ENCODE measurements at places on chromosomes 5 and 9.

- no peak for DNase-seq
Measured at GRCh38 chr9:130487500-130487899, 42.7 kb downstream of the ASS1 start.

DNA sequence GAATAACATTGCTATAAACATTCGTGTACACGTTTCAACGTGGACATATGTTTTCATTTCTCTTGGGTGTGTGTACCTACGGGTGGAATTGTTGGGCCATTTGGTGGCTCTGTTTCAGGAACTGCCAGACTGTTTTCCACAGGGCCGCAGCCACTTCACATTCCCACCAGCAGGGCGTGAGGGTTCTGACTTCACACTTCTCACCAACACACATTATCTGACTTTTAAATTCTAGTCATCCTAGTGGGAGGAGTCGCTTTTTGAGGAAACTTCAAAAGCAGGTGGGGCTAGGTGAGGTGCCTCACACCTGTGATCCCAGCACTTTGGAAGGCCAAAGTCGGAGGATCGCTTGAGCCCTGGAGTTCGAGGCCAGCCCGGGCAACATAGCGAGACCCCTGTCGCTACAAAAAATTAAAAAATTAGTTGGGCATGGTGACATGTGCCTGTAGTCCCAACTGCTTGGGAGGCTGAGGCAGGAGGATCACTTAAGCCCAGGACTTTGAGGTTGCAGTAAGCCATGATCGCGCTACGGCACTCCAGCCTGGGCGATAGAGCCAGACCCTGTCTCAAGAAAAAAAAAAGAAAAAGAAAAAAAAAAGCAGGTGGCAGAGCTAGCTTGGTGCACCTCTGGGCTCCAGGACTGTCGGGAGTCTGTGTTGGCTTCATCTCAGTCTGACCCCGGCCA lies 28.5 kb downstream of the TSPAN17 start:
- DNase-seq, result no peak

- DNase-seq, result no peak
Measured at GRCh38 chr5:89930591-89931392, 478.8 kb downstream of the CETN3 start.

DNA sequence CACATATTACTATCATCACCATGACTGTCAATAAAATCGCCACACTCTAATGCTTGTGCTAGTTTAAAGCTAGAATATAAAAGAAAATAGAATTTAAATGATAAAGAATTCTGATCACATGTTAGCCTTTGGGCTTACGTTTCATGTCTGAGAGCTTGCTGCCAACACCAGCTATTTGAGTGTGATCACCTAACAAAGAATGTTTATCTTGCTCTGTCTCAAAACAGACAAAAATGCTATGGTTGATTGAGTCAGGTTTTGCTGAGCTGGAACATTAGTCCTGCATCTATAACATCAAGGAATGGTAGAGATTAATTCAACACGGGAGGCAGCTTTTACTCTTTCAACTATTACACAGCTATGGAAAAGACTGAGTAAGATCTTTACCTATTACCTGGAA lies 50.7 kb downstream of the MSX2 start:
- DNase-seq, result no peak

DNA sequence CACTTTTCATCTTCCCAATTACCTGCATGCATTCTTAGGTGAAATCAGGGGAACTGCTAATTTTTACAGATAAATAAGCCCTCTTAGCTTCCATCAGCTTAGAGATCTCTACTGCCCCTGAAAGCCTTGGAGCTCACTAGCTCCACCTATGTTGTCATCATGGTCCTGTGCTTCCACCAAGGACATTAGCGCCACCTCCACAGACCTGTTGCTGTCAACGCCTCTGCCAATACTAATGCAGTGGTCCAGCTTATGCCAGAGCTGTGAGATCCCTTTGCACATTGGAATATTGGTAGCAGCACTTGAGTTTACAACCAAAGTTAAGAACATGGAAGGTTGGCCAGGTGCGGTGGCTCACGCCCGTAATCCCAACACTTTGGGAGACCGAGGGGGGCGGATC lies 7.7 kb upstream of the SHISAL2B start:
- DNase-seq, result no peak

DNA sequence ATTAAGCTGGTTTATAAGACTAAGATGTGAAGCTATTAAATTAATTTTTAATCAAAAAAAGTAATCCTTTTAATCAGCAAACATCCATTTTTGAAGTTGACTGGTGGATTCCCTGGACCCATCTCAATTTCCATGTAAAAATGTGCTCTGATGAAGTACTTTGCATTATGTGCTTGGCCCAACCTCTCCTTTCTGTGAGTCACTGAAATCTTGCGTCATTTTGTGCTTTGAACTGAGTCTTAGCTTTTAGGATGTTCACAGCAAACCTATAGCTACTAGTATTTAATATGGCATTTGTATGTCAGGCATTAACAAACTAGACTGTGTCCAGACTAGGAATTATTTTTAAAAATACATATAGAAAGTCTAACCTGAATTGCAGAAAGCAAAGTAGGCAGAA lies 55.0 kb upstream of the CDH12 start:
- no peak for DNase-seq

DNA sequence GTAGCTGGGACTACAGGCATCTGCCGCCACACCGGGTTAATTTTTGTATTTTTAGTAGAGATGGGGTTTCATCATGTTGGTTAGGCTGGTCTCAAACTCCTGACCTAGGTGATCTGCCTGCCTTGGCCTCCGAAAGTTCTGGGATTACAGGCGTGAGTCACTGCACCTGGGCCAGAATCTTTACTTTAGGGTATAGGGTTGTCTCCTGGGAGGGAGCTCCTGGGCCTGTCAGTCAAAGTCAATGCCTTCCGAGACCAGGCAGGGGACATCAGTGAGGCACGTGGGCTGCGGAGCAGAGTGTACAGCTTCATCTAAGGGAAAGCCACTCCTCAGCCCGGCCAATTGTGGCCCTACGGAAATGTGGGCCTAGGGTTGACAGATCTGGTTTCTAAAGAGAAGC lies 108.6 kb downstream of the FGF18 start:
- no peak for DNase-seq

DNA sequence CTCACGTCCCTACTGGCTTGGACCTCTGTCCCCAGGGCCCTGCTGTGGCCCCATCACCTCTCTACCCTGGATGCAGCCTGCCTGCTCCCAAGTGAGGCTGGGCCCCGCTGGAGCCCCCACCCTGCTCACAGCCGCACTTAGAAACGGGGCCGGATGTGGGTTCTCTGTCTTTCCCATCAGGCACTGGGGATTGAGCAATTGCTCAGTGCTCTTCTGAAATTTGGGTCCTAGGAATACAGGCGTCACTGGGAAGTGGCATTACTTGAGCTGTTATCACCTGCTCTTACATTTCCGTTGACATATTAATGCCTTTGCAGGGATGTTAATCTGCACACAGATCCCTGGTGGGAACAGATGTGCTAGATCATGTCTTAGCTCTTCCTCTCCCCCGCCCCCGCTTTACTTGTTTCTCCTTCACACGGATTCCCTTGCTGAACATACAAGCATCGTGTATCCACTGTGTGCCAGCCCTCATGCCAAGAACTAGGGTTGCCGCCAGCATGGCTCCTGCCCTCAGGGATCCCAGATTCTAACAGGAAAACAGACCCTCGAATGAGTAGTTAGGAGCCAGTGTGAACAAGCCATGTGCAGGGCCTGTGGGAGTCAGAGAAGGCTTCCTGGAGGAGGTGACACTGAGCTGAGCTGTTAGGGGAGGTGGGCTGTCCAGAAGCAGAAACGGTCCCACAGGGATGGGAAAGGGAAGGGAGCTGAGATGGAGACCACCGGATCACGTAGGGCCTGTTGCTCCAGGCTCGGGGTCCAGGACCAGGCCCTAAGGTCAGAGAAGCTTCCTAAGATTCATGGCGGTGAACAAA lies 65.1 kb downstream of the NEK6 start:
- DNase-seq, result peak; percentile 83

GRCh38 chr9:128304971-128305288 lies 17.3 kb downstream of the TRUB2 start:
- no peak for DNase-seq

GRCh38 chr5:88671505-88672499 lies 211.2 kb downstream of the MEF2C start:
- DNase-seq, result no peak

GRCh38 chr5:81995407-81995806 lies 23.6 kb downstream of the ATG10 start:
- no peak for DNase-seq

- DNase-seq, result no peak
Measured at GRCh38 chr9:118963674-118964073, 405.6 kb downstream of the BRINP1 start.

DNA sequence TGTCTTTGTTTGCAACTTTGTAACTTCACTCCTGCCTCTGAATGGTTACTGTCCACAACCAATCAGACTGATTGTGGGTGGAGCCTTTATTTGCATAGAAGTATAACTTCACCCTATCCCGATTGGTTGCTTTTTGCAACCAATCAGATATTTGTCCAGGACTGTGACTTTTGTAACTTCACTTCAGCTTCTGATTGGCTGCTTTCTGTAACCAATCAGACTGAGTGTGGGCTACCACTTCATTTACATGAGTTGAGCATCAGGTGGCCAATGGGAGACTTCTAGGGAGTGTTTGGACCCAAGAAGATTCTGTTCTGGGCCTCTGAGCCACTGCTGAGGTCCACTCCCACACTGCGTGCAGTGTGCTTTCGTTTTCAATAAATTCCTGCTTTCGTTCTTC lies 1810.7 kb upstream of the CDH6 start:
- no peak for DNase-seq

All from HL-60 (cell line).